ENCODE measurements at places on chromosomes 3 and 15.
A peak's percentile ranks its signal among the peaks of the same experiment; 100 is the strongest.

- no peaks in the 10 kb centered on the region for H3K27me3 ChIP-seq
- no peak overlapping the region for H3K27ac ChIP-seq
- DNase-seq, result no peak
- no peak overlapping the region for H3K4me3 ChIP-seq
Observed at GRCh38 chr3:94596887-94597566, 534.2 kb downstream of the NSUN3 start.

DNA sequence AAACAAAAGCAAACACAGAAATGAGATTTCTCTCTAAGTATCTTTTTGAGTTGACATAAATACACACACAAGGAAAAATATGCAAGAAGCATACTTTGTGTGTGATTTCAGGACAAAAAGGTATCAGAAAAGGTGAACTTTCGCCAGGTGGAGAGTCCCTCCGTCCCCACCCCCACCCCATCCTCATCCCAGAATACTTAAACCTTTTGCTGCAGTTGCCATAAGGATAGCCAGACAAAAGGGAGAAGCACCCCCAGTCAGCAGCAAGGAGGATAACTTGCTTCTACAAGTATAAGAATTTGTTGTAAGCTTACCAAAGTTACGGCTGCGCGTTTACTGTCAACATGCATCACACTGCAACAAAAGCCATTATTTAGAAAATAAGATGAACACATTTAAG, 10.3 kb downstream of the FOXP1 start:
- H3K4me3 ChIP-seq, result no peak overlapping the region
- no peaks in the 10 kb centered on the region for H3K4me1 ChIP-seq
- no peak overlapping the region for H3K27ac ChIP-seq
- H3K36me3 ChIP-seq, result peaks cover 4% of the 10 kb centered on the region
- no peaks in the 10 kb centered on the region for H3K27me3 ChIP-seq

DNA sequence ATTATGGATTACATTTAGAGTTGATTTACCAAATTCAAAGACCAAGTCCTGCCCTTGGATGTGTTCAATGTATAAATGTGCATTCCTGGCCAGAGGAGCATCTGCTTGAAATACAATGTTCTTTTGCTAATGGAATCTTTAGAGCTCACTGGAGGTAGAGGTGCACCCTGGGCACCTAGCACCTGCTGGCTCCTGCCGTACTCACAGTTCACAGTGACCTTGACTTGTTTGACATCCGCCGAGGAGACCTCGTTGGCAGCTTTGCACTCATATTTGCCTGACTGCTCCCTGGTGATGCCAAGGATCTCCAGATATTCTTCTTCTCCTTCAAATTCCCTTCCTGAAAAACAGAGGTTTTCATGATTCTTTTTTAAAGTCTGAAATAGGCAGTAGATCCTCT, 229.0 kb downstream of the GAP43 start:
- no peaks in the 10 kb centered on the region for H3K27me3 ChIP-seq
- H3K4me1 ChIP-seq, result peaks cover 6% of the 10 kb centered on the region
- H3K4me3 ChIP-seq, result no peak overlapping the region
- no peaks in the 10 kb centered on the region for H3K36me3 ChIP-seq
- no peak overlapping the region for H3K27ac ChIP-seq

DNA sequence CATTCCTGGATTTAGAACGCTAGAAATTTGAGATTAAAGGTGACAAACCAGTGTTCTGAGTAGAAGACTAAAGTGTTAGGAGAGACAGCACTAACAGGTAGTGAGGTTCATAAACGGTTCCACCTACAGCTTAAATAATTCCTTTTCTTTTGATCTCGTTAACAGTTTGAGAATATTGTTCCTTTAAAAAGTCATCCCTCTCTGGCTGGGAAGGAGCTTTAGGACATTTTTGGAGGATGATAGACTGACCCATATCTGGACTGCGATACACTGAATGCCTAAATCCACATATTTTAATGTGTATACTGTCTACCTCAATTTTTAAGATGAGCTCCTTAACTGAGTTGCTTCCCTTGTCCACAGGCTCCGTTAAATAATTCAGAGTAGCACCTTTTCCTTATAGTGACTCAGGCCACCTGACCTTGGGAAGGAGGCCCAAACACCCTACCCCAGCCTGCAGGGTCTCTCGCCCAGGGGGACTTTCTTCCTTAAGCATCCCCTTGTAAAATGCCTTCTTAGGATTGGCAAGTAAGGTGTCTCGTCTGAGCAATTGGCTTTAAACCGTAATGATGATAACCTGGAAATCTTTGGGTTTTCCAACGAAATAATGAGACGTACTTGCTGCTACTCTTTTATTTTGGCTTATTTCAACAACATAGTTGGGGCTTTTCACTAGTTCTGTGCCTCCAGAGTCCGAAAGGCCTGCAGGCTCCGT, 3.3 kb downstream of the TRIM71 start:
- H3K27ac ChIP-seq, result no peak overlapping the region
- no peak for DNase-seq
- peaks cover 3% of the 10 kb centered on the region for H3K4me1 ChIP-seq
- H3K36me3 ChIP-seq, result no peaks in the 10 kb centered on the region

GRCh38 chr3:194837457-194838127, 151.9 kb downstream of the FAM43A start:
- H3K27ac ChIP-seq, result no peak overlapping the region
- H3K4me1 ChIP-seq, result no peaks in the 10 kb centered on the region
- H3K27me3 ChIP-seq, result peaks cover 6% of the 10 kb centered on the region
- no peak overlapping the region for H3K4me3 ChIP-seq
- no peaks in the 10 kb centered on the region for H3K36me3 ChIP-seq

GRCh38 chr3:8455526-8456411, 45.9 kb upstream of the LMCD1 start:
- H3K4me1 ChIP-seq, result peaks cover 26% of the 10 kb centered on the region
- H3K4me3 ChIP-seq, result no peak overlapping the region
- H3K27me3 ChIP-seq, result no peaks in the 10 kb centered on the region

- H3K4me3 ChIP-seq, result no peak overlapping the region
- DNase-seq, result peak; percentile 34
- peaks cover 2% of the 10 kb centered on the region for H3K4me1 ChIP-seq
- no peak overlapping the region for H3K27ac ChIP-seq
- no peaks in the 10 kb centered on the region for H3K27me3 ChIP-seq
Observed at GRCh38 chr3:146581951-146582467, 23.1 kb downstream of the PLSCR5 start.

GRCh38 chr3:42819351-42819965, 10.2 kb downstream of the ACKR2 start:
- H3K27me3 ChIP-seq, result peaks cover 14% of the 10 kb centered on the region
- H3K4me1 ChIP-seq, result peaks cover 5% of the 10 kb centered on the region
- no peak overlapping the region for H3K4me3 ChIP-seq

DNA sequence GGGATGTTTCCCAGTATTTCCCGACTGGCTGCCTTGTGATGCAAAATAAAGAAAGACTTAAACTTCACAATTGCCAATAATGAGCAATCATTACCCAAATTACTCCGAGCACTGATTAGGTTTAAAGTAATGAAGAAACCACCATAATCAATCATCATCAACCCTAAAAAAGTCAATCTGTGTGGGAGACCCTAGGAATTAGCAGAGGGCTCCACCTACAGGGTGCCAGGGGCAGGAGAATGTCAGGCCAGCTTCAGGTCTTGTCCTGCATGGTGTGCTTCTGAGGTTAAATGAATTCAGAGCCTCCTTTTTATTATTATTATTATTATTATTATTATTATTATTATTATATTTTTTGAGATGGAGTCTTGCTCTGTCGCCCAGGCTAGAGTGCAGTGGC, 478.0 kb upstream of the ARRDC4 start:
- H3K27ac ChIP-seq, result no peak overlapping the region
- DNase-seq, result no peak
- H3K27me3 ChIP-seq, result no peaks in the 10 kb centered on the region
- H3K4me3 ChIP-seq, result no peak overlapping the region
- H3K36me3 ChIP-seq, result no peaks in the 10 kb centered on the region

GRCh38 chr15:63439536-63440264, 58.1 kb upstream of the CA12 start:
- H3K27me3 ChIP-seq, result peaks cover 10% of the 10 kb centered on the region
- no peaks in the 10 kb centered on the region for H3K36me3 ChIP-seq
- H3K4me1 ChIP-seq, result peaks cover 15% of the 10 kb centered on the region
- no peak overlapping the region for H3K27ac ChIP-seq
- DNase-seq, result peak; percentile 65

GRCh38 chr3:27900316-27900715, 178.2 kb upstream of the EOMES start:
- no peak overlapping the region for H3K4me3 ChIP-seq
- DNase-seq, result no peak
- H3K4me1 ChIP-seq, result no peaks in the 10 kb centered on the region
- no peak overlapping the region for H3K27ac ChIP-seq
- no peaks in the 10 kb centered on the region for H3K27me3 ChIP-seq

- no peak overlapping the region for H3K27ac ChIP-seq
- H3K4me3 ChIP-seq, result no peak overlapping the region
- DNase-seq, result no peak
- H3K27me3 ChIP-seq, result no peaks in the 10 kb centered on the region
Observed at GRCh38 chr15:70707686-70708300, 55.6 kb downstream of the UACA start.

- no peak overlapping the region for H3K27ac ChIP-seq
- no peak overlapping the region for H3K4me3 ChIP-seq
Observed at GRCh38 chr3:3366386-3366785, 186.9 kb upstream of the CRBN start.

DNA sequence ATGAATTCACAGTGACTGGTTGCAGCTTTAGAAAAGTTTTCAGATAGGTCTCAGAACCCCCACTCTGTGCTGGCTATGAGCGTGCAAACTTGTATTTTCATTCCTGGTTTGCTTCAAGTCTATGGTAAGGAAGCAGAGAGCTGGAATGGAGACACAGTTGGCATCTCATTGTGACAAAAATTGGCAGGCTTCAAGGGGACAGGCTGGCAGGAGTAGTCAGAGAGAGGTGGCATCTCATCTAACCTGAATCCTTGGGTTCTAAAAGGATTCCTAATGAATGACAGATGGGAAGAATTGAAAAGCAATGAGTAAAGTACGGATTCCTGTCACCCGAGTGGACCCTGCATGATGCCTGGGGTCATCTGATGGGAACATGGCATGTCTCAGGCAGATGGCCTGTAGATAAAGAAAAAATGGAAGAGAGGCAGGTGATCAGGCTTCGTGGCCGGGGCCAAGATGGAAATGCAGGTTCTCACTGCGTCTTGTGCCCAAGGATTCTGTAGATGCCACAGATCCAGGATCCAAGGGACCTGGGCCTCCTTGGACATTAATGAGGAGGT, 89.4 kb upstream of the ABHD17C start:
- H3K4me1 ChIP-seq, result peaks cover 13% of the 10 kb centered on the region
- no peak overlapping the region for H3K27ac ChIP-seq
- no peaks in the 10 kb centered on the region for H3K27me3 ChIP-seq
- H3K4me3 ChIP-seq, result no peak overlapping the region
- no peak for DNase-seq

DNA sequence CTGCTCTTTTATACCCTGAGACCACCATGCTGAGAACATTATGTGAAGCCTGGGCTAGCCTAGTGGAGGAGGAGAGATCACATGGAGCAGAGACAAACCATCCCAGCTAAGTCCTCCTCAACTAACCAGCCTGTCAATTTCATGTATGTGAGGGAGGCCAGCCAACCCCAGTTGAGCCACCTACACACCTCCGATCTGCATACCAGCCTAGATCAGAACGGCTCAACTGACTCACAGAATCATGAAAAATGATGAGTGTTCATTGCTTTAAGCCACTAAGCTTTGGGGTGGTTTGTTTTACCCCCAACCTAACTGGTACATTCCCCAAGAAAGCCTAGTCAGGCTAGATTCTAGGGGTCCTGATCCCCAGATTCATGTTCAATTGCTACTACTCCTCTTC, 19.4 kb upstream of the CA12 start:
- H3K27me3 ChIP-seq, result no peaks in the 10 kb centered on the region
- no peaks in the 10 kb centered on the region for H3K36me3 ChIP-seq
- DNase-seq, result no peak
- H3K4me3 ChIP-seq, result no peak overlapping the region
- H3K4me1 ChIP-seq, result peaks cover 7% of the 10 kb centered on the region

GRCh38 chr3:142445816-142446254, 2.0 kb downstream of the XRN1 start:
- peak; percentile 53 for DNase-seq
- H3K4me1 ChIP-seq, result peaks cover 4% of the 10 kb centered on the region
- H3K36me3 ChIP-seq, result peaks cover 4% of the 10 kb centered on the region
- H3K27me3 ChIP-seq, result no peaks in the 10 kb centered on the region
- H3K4me3 ChIP-seq, result no peak overlapping the region

DNA sequence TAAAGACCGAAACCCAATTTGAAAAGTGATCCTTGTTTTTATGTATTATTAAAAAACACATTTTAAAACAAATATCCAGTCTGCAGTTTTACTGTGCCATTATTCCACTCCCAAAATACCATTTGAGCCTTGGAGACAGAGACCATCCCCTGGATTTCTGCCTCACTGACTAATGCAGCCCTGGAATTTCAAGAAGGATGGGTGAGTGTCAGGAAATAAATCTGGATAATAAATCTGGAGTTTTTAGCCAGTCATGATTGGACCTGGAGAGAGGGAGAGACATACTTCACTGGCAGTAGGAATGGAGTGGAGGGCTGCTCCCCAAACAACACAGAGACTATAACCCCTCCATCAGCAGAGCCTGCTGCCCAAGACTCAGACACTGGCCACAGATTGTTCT, 123.3 kb downstream of the MYLK start:
- no peaks in the 10 kb centered on the region for H3K27me3 ChIP-seq
- DNase-seq, result no peak
- H3K4me3 ChIP-seq, result no peak overlapping the region
- H3K27ac ChIP-seq, result peak overlapping the region; percentile 38

GRCh38 chr3:78764634-78765033, 1003.2 kb downstream of the ROBO1 start:
- DNase-seq, result no peak
- no peak overlapping the region for H3K4me3 ChIP-seq
- H3K27me3 ChIP-seq, result no peaks in the 10 kb centered on the region

- peaks cover 11% of the 10 kb centered on the region for H3K4me1 ChIP-seq
- peak; percentile 100 for DNase-seq
- peaks cover 13% of the 10 kb centered on the region for H3K36me3 ChIP-seq
Observed at GRCh38 chr3:194592798-194593752, 40.1 kb downstream of the TMEM44 start.

- peak overlapping the region; percentile 36 for H3K27ac ChIP-seq
- DNase-seq, result no peak
- peaks cover 22% of the 10 kb centered on the region for H3K4me1 ChIP-seq
- H3K36me3 ChIP-seq, result peaks cover 1% of the 10 kb centered on the region
- peak overlapping the region; percentile 84 for H3K4me3 ChIP-seq
- H3K27me3 ChIP-seq, result no peaks in the 10 kb centered on the region
Observed at GRCh38 chr15:25862472-25863110, 536 bp downstream of the ATP10A start.

GRCh38 chr3:192597913-192598312, 129.4 kb downstream of the FGF12 start:
- no peaks in the 10 kb centered on the region for H3K27me3 ChIP-seq
- H3K4me1 ChIP-seq, result no peaks in the 10 kb centered on the region
- no peak for DNase-seq
- H3K27ac ChIP-seq, result no peak overlapping the region
